ENCODE measurements at places on chromosomes 16 and 17. TPM values are rescaled to one million over a fixed set of nuclear protein-coding genes. Genes with fewer than 3 reads are reported as not detected.

Gene MPV17L
- 0.22 TPM for total RNA-seq

Gene ABCC12
- total RNA-seq: not detected

Gene OSGIN1
- total RNA-seq: 8.6 TPM

Gene PRSS53
- total RNA-seq: 4.5 TPM

Gene RNF40
- 102 TPM for total RNA-seq

Gene FBXO39
- total RNA-seq: 0.20 TPM

Gene CMTM4
- 8.5 TPM for total RNA-seq

Gene SLFN12
- total RNA-seq: 42.6 TPM

Gene CMTR2
- total RNA-seq: 15.5 TPM

Gene WFDC1
- not detected for total RNA-seq

Gene KCNH6
- not detected for total RNA-seq

Gene CD300H
- not detected for total RNA-seq

Gene GAS2L2
- not detected for total RNA-seq

Gene RNF112
- 0.11 TPM for total RNA-seq

Gene NPIPB9
- 1.7 TPM for total RNA-seq

Gene NF1
- total RNA-seq: 42.4 TPM

Gene CACNG1
- total RNA-seq: not detected

Gene ACAP1
- total RNA-seq: not detected

Gene CSH2
- not detected for total RNA-seq

Gene SPHK1
- total RNA-seq: 70.7 TPM

Gene MRM3
- 19.0 TPM for total RNA-seq

Gene TM4SF5
- not detected for total RNA-seq

Gene LGALS9B
- total RNA-seq: not detected

Gene NTN1
- 0.18 TPM for total RNA-seq

Gene SLC6A2
- total RNA-seq: not detected

Gene CLEC3A
- not detected for total RNA-seq

Gene HSBP1
- total RNA-seq: 136 TPM

Gene UQCRC2
- 189 TPM for total RNA-seq

Gene C16orf96
- total RNA-seq: not detected

Gene KCNH4
- 0.11 TPM for total RNA-seq

Gene GP1BA
- not detected for total RNA-seq

Gene TEKT5
- not detected for total RNA-seq

Gene KRT31
- total RNA-seq: not detected

Gene PROCA1
- total RNA-seq: 2.1 TPM

Gene CDC6
- 55.2 TPM for total RNA-seq

Gene CMTM1
- total RNA-seq: 9.3 TPM

Gene SDK2
- total RNA-seq: not detected

Gene TLCD1
- total RNA-seq: 1.8 TPM

Gene NPTX1
- total RNA-seq: not detected
